Naive thymus-derived CD8-positive, alpha-beta T cell (primary cell): ENCODE measurements at places on chromosomes 2 and 18. TPM values are rescaled to one million over a fixed set of nuclear protein-coding genes. Genes with fewer than 3 reads are reported as not detected.

Gene FSHR
- total RNA-seq: not detected

DNA sequence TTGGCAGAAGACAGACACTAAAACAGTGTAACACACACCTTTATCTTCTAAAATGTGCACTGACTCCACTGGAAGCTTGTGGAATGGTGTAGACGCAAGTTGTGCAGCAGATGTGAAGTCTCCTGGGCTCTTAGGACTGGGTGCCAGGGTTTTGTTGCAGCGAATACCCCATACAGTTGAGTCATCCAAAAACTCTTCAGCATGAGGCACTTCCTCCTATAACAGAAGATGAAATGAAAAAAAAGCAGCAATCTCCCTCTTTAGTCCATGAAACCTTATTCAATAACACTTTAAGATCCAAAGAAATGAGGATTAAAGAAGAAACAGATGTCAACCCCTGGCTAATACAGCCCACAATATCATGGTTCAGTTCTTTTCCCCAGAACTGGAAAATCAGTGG is 22.2 kb downstream of the BUB1 start:
- no peak for DNase-seq

Gene FSIP2
- total RNA-seq: 0.36 TPM

GRCh38 chr2:69989441-69990105 is 28.1 kb upstream of the ASPRV1 start:
- no peak for DNase-seq

DNA sequence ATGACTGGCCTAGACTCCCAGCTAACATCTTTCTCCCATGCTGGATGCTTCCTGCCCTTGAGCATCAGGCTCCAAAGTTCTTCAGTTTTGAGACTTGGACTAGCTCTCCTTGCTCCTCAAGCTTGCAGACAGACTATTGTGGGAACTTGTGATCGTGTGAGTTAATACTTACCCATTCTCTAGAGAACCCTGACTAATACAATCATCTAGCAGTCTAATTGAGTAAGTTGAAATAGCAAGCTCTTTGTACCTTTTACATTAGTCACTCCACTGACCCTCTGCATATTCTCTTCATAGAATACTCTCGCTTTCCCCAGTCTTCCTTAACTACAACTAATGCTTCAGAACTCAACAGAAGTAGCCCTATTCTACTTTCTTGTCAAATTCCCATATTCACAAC is 434.6 kb upstream of the NXPH2 start:
- DNase-seq: no peak

GRCh38 chr2:149050188-149050587 is 11.7 kb downstream of the LYPD6B start:
- no peak for DNase-seq

GRCh38 chr2:174334278-174334715 is 457 bp upstream of the SP9 start:
- no peak for DNase-seq

- no peak for DNase-seq
These were observed 58.8 kb downstream of the ACKR3 start for GRCh38 chr2:236628256-236628901.

- DNase-seq: no peak
These were observed 54.6 kb upstream of the LYPD6B start for GRCh38 chr2:148983896-148984295.

GRCh38 chr2:19488009-19488691 is 129.7 kb upstream of the OSR1 start:
- no peak for DNase-seq

Gene AKAIN1
- total RNA-seq: not detected

GRCh38 chr2:208192611-208193236 is 2.9 kb upstream of the C2orf80 start:
- DNase-seq: no peak

Gene CAPN14
- total RNA-seq: 0.41 TPM

DNA sequence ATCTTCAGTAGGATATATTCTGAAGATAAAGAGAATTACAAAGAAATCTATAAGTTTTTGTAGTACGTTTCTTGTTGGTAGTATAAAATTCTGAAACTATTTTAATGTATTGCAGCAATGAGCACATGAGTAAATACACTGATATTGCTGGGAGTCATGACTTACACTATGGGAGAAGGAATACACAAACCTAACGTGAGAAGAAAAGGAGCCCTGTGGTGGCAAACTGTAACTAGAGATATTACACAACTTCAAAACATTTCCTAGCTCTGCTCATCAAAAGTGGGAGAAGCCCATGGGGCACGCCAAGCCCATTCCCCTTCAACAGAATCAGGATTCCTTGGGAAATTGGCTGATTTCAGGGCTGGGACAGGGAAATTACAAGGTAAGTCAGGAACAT is 20.5 kb downstream of the SPIRE1 start:
- no peak for DNase-seq

DNA sequence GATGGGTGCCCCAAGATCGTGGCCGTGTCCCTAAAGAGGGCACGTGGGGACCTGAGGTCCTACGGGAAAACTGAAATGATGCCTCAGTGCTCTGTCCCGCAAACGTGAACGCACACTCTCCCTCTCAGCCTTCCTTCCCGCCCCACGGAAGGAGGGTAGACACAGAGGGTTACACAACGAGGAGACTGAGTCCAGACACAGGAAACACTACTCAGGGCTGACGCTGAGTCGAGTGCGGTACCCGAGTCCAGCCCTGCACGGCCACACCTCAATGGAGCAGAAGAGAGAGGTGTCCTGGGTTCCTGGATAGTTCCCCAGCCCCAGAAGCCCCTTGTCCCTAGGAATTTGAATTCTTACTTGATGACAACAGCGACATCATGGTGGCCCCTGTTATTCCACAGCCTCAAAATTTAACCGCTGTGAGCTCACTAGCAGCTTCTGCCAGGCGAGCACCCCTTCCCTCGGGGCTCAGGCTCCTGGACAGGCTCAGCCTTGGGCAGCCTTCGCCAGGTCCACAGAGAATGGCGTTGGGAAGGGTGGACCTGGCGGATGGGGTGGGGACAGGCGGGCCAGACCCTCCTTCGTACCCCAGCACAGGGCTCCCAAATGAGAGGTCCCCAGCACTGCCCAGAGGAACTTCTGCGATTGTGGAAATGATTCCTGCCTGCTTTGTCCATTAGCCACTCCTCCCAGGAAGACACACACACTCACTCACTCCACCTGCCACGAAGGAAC is 980 bp upstream of the RNPEPL1 start:
- no peak for DNase-seq

DNA sequence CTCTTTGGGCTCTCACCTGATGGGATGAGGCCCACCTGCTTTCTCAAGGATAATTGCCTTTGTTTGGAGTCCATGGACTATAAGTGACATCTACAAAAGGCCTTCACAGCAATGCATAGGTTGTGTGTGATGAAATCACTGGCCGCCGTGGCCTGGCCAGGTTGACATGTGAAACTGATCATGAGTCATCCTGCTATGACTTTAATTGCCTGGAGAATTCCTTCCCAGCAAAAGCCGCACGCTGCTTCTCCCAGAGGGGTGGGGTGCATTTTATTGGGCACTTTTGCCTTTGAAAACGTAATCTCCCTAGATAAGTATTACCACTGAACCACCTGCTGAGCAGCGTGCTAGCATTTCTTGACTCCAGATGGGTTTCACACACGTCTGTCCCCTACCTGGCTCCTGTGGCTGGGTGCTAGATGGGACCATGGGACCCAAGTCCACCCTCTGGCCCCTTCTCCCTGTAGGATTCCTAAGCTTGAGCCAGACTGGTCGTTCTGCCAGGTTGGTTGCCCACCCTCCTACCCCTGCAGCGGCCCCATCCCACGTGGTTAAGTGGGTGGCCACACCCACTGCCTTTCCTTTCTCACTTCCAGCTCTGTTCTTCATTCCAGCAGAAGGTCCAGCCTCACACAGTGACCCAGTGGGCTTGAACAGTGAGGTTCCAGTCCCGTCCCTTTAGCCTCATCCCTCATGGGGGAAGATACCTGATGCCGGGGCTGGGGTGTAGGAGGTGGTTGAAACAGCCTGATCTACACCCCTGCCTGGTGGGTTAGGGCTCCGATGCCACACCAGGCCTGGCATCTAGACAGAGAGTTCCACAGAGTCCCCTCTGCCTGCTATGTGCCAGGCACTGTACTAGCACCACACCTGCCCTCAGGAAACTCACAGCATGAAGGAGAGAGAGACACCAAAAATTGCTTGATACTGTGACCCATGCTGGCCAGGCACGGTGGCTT is 89.6 kb downstream of the GBX2 start:
- DNase-seq: no peak

Gene HOXD9
- not detected for total RNA-seq

DNA sequence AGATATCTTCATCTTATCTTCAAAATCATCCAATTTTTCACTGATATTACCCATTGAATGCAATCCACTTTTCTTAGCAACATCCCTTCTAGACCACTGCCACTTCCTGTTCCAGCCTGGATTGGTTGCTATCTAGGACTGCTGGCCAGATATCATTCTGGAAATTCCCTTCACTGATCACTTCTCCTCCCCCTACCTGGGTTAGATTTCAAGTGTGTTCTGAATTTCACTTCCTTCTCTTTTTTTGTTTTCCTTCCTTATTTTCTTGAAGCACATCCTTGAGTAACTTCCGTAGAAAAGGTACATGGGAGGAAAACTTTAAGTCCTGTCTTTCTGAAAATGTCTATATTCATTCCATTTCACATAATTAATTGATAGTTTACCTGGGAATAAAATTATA is 82.0 kb upstream of the IL1R2 start:
- DNase-seq: no peak

Gene CRYGD
- total RNA-seq: not detected

- no peak for DNase-seq
These were observed 89.8 kb upstream of the TEX51 start for GRCh38 chr2:126808929-126809328.

DNA sequence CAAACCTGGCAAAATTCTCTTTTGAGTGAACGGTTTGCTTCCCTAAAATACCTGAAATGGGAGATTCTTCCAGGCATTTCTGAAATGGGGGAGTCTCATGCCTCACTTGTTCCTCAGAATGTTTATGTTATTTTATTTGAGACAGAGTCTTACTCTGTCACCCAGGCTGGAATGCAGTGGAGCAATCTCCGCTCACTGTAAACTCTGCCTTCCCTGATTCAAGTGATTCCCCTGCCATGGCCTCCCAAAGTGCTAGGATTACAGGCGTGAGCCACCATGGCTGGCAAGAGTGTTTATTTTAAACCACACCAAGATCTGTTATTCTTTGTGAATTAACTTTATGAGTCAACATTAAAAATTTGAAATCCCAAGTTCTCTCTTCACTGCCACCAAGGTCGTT is 6.4 kb upstream of the FHL2 start:
- no peak for DNase-seq

DNA sequence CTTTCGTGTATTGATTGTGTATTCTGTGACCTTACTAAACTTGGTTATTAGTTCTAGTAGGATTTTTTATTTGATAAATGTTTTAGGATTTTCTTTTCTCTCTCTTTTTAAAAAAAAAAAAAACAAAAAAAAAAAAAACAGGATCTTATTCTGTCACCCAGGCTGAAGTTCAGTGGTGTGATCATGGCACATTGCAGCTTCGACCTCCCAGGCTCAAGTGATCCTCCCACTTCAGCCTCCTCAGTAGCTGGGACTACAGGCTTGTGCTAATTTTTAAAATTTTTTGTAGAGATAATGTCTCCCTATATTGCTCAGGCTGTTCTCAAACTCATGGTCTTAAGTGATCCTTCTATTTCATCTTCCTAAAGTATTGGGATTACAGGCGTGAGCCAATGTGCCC is 19.0 kb downstream of the TTLL4 start:
- DNase-seq: no peak

- DNase-seq: no peak
These were observed 116.2 kb downstream of the STPG4 start for GRCh38 chr2:47038656-47039488.

GRCh38 chr2:43086451-43087221 is 139.8 kb downstream of the ZFP36L2 start:
- DNase-seq: peak; percentile 40

DNA sequence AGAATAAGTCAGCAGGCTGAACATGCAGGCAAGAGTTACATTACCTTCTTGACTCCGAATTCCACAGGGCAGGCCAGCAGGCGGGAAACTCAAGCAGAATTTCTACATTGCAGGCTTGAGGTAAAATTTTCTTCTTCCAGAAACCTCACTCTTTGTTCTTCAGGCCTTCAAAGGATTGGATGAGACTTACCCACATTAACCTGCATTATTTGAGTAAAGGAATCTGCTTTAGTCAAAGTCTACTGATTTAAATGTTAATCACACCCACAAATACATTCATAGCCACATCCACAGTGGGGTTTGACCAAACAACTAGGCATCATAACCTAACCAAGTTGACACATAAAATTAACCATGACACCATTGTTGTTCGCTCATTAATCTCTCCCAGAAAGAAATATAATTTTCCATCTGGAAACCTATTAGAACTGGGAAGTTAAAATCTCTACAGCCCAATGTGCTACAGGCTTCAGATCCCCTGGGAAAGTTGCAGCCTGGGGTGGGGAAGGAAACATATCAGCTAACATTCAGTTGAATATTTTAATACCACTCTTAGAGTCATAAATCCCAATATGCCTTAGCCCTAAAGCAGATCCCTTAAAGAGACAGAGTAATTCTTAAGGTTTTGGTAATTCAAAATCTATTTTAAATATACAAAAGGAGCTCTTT is 468.2 kb upstream of the TNP1 start:
- DNase-seq: no peak

Gene TMEM178A
- total RNA-seq: 0.47 TPM

- no peak for DNase-seq
These were observed 554.4 kb upstream of the MEX3C start for GRCh38 chr18:51751901-51752300.

GRCh38 chr2:146246736-146247523 is 1597.9 kb upstream of the ACVR2A start:
- DNase-seq: no peak

DNA sequence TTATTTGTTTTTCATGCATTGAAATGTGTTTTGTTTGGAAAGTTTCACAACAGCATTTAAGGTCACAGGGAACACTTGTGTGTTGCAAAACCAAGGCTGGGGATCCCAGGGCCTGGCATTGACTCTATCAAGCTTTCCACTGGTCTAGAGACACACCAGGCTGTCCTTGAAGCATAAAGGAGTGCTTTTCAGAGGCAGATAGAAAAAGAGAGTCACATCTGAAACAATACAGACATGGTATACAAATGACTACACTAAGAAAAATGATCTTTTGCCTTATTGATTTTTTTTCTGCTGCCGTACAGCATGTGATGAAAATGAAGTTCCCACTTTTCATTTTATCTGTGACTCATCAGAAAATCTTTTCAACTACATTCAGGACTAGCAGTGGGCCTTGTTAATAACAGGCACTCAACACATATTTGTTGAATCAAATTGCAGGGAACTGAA is 61.9 kb upstream of the ZCCHC2 start:
- DNase-seq: no peak

DNA sequence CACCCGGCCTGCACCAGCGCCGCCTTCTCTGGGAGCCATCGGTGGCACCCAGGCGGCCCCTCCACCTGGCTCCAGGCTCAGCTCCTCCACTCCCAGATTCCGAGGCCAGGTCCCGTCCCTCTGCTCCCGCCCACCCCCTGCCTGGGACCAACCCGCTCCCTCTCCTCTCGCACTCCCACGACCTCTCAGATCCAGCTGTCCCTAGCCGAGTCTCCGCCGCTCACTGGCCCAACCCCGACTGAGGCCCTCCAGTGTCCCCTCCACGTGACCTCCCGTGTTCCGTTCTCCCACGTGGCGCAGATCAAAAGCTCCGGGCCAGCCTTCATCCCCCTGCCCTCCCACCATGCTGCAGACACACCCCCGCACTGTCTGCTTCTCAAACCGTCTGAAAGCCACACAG is 14.4 kb upstream of the SALL3 start:
- no peak for DNase-seq
